Liver (tissue), 10 donors: ENCODE measurements at places on chromosomes 1 and 21.

DNA sequence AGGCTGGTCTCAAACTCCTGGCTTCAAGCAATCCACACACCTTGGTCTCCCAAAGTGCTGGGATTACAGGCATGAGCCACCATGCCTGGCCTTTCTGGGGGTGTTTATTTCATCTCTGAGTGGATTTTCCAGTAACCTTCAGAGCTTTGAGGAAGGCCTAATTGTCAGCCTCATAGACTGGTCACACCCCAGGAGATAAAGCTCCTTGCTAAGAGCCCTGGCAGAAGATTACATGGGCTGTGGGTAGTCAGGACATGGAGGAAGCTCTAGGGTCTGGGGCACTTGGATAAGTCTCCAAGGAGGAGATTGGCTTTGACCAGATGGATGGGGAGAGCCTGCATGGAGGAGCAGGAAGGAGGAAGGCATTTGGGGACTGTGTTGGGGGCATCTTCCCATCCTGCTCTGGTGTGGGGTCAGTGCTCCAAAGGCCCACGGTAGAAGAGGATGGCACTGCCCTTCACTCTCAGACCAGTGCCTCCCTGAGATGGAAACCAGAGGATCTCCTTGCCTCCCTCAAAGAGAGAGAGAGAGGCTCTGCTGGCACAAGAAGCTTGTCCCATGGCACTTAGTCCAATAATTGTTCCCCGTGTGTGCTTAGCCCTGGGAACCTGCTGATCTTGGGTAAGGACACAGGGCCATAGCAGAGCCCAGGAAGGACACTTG lies 14.7 kb upstream of the GSTM4 start:
- no peak for DNase-seq

DNA sequence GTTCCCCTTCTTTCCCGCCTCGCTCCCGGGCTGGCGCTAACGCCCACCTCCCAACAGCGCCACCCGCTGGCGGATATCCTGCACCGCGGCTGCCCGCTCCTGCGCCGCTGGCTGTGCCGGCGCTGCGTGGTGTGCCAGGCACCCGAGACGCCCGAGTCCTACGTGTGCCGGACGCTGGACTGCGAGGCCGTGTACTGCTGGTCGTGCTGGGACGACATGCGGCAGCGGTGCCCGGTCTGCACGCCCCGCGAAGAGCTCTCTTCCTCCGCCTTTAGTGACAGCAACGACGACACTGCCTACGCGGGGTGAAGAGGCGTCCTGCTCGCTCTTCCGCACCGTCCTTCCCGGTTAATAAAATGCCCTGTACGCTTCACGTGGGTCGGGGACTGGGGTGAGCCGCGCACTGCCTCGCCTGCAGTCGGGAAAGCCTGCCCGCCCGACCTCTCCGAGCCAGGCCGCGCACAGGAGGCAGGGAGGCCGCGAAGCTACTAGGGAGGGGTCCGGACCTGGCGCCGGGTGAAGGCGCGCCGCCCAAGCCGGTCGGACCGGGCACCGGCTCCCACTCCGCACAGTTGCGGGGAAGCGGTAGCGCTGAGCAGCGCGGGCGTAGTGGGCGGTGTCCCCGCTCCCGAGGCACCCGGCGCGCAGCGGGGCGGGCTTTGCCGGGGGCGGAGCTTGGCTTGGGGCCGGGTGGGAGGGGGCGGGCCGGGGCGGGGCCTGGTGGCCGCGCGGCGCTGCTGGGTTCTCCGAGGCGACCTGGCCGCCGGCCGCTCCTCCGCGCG lies at the start of gene ADAM15:
Gene ADAM15, plus strand, starts transcription at position 757 of the 782 bp plus-strand sequence. CDS start 71 bp downstream, outside the sequence.
- DNase-seq = peak; percentile 93

- DNase-seq = no peak
Observed at GRCh38 chr1:176051902-176052518, 155.1 kb downstream of the COP1 start.

- no peak for DNase-seq
Observed at GRCh38 chr21:28743723-28744122, 249.0 kb downstream of the LTN1 start.

DNA sequence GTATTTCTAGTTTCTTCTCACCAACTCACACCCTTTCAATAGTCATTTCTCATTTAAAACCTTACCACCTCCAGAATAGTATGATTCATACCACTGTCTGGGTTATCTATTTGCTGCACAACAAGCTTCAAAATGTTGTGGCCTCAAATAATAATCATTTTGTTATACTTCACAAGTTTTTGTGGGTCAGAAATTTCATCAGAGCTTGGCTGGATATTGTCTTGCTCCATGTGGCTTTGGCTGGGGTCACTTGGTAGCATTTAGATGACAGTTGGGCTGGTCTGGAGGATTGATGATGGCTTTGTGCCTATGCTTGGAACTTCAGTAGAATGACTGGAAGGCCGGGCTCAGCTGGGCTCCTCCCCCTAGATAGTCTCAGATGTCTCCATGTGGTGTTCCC lies 66.0 kb downstream of the TGFB2 start:
- no peak for DNase-seq

DNA sequence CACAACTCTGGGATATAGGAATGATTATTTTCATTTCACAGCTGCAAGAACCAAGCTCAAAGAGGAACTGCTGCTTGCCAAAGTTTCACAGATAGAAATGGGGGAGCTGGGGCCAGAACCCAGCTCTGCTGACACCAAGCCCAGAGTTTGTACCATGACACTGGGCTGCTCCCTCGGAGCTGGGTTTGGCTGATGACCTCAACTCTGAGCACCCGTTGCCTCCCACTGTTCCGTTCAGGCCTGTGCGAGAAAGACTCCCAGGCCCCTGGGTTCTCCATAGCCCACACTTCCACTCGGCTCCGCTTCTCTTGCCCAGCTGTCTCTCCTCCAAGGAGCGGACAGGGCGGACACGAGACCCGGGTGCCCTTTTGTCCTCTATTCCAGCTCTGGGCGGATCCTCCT lies 55.2 kb downstream of the NGF start:
- DNase-seq = no peak

GRCh38 chr1:5908461-5909375 lies 83.5 kb downstream of the NPHP4 start:
- DNase-seq = no peak

GRCh38 chr1:39992888-39993287 lies 37.9 kb downstream of the MFSD2A start:
- no peak for DNase-seq

DNA sequence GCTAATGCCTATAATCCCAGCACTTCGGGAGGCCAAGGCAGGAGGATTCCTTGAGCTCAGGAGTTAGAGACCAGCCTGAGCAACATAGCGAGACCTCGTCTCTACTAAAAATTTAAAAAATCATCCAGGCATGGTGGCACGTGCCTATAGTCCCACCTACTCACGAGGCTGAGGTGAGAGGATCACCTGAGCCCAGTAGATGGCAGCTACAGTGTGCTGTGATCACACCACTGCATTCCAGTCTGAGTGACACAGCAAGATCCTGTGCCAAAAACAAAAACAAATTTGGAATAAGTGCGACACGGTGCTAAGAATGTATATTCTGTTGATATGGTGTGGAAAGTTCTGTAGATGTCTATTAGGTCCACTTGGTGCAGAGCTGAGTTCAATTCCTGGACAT lies 15.1 kb downstream of the USP33 start:
- DNase-seq = no peak

DNA sequence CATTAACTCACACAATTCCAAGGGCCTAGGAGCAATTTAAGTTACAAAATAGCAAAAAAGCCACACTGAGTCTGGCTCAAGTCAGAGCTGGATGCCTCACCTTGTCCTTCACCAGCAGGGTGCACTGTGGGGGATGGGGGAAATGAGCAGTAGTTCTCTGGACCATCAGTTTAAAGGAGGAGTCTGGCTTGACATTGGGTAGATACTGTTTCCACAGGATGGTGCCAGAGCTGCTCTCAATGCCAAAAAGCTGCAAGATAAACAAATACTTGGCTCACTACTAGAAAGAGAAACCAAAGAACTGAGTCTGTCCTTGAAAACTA lies 18.8 kb downstream of the EMC1 start:
- DNase-seq = no peak

- no peak for DNase-seq
Observed at GRCh38 chr1:221940631-221941030, 198.7 kb upstream of the DUSP10 start.

DNA sequence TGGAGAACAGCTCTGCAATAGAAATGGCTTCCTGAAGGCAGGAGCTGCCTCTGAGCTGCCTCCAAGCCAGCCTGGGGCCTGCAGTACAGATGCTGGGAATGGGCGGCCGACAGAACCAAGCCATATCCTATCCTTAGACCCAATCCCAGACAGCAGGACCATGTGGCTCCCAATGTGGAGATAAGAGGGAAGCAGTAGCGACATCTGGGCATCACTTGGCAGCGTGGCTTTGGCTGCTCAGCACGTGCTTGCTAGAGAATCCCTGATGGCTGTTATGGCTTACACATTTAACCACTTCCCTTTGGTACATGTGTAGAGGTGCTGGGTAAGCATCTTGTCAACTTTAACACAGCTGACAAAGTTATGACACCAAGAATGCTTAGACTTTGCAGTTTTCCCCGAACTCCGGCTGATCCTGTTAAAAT lies 87.7 kb downstream of the MAN1C1 start:
- DNase-seq = no peak
